ENCODE measurements at places on chromosomes 3 and 15. TPM values are rescaled to one million over a fixed set of nuclear protein-coding genes. Genes with fewer than 3 reads are reported as not detected.

- DNase-seq, result no peak
These were observed 20.4 kb downstream of the CCDC191 start for GRCh38 chr3:114035896-114036295.

DNA sequence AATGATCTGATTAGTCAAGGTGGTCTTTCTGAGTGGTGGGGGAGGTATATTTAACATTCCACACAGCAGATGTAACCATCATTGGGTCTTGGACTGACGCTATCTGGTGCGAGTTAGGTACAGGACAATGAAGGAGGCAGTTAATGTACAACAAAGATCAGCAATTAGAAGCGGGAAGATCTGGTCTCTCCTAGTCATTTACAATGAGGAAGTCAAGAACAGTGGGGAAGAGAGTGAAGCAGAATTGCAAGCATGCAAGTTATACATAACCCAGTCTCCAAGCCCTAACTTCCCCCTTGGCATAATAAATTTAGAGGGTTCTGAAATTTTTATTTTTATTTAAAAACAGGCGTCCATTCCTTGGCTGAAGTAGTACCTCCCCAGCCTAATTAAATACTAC is 14.1 kb downstream of the GPD1L start:
- DNase-seq, result no peak

- no peak for DNase-seq
These were observed 423 bp downstream of the CHAC1 start for GRCh38 chr15:40953713-40954074.

GRCh38 chr3:51874889-51875288 is 512 bp downstream of the IQCF5 start:
- no peak for DNase-seq

GRCh38 chr3:38088126-38089078 is 48.5 kb downstream of the ACAA1 start:
- DNase-seq, result no peak

DNA sequence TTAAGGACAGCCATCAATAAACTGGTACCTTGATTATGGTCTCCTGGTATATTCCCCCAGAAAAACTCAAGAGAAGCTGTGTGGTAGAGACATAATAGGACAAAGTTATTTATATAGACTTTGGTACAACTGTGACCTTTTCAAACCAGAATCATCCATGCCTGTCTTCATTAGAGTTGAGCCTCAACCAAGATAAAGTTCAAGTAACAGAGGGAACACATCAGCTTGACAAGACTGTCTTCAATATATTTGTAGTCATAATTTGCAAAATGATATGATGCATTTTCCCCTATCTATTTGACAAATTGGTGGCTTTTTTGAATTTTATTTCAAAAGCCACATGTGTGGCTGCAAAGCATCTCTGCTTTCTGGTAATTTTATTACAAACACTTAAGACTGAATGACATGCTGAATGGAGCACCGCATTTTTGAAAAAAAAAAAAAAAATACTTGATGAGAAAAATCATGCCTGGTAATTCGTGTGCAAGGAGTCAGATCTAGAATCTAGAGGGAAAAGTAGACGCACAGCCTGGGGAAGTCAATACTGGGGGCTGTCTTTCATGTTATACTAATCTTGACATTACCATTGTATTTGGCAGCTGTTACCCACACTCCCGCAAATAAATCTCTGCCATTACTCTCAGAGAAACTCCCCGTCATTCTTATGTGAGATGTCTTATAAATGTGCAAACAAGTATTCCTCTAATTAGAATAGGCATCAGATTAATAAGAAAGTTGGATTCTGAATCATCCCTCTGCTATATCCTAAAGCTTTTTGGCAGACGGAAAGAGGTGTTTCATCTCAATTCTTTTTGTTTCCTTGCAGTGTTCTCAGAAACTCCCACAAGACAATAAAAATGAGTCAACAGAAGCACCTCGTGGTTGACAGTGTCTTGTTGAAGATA is 554.8 kb upstream of the CBLB start:
- no peak for DNase-seq

GRCh38 chr3:156382458-156383346 is 172.2 kb downstream of the SSR3 start:
- no peak for DNase-seq

DNA sequence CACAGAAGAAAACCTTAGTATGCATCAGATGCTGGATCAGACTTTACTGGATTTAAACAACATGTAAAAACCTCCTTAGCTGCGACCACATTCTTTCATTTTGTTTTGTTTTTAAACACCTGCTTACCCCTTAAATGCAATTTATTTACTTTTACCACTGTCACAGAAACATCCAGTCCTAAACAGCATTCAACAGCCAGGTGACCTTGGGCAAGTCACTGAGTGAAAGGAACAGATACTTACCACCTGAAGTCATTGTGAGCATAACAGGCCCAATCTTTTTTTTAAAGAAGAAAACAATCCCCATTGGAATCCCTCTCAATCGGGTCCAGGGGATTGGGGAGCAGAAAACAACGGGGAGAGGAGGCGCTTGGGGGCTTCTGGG is 390 bp downstream of the STARD5 start:
- DNase-seq, result no peak

GRCh38 chr3:6172871-6173642 is 687.9 kb upstream of the GRM7 start:
- DNase-seq, result no peak

DNA sequence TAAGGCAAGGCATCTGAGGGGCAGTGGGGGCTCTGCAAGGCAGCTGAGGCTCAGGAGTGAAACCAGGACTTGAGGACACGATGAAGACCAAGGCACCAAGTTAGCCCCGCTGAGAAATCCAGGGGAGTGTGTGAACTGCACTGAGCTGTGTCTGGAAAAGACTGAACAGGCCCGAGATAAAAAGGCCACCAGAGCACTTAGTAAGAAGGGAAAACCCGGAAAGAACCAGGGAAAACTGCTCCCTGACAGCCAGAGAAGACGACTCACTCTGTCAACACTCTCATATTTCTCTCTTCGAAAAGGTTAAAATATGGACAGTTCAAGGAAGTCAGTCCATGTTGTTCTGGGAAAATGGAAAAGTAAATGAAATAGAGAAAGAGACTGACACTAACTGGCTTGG is 109.0 kb downstream of the SEC22A start:
- DNase-seq, result no peak

DNA sequence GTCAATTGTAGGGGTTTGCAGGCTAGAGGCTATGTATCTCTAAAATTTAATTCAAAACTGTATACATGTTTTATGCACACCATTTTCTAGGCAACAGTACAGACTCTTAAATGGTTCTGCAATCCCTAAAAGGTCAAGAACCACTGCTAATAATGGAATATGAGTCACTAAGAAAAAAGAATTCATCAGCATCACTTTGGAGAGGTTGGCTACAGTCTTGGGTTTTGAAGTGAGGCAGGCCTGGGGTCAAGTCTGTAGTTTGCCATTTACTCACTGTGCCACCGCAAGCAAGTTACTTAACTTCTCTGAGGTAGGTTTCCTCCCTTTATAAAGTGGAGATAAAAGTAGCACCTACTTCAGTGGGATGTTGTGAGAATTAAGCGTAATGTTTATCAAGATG is 33.7 kb downstream of the THRB start:
- DNase-seq, result no peak

The TMEM108 gene
- total RNA-seq, result 28.2 TPM

The LRRIQ4 gene
- total RNA-seq, result 0.38 TPM

The SLCO2A1 gene
- 4.1 TPM for total RNA-seq

The TNNC1 gene
- 1.7 TPM for total RNA-seq

The NUP210 gene
- total RNA-seq, result 16.5 TPM

The GNAT1 gene
- 0.39 TPM for total RNA-seq

All from dorsolateral prefrontal cortex (tissue), 122 donors.